ENCODE measurements at places on chromosomes 12 and 14. TPM values are rescaled to one million over a fixed set of nuclear protein-coding genes. Genes with fewer than 3 reads are reported as not detected.

RTN1 gene
- total RNA-seq: 1.1 TPM

GRCh38 chr12:132621657-132622435 is 3.3 kb downstream of the P2RX2 start:
- no peak for DNase-seq

DNA sequence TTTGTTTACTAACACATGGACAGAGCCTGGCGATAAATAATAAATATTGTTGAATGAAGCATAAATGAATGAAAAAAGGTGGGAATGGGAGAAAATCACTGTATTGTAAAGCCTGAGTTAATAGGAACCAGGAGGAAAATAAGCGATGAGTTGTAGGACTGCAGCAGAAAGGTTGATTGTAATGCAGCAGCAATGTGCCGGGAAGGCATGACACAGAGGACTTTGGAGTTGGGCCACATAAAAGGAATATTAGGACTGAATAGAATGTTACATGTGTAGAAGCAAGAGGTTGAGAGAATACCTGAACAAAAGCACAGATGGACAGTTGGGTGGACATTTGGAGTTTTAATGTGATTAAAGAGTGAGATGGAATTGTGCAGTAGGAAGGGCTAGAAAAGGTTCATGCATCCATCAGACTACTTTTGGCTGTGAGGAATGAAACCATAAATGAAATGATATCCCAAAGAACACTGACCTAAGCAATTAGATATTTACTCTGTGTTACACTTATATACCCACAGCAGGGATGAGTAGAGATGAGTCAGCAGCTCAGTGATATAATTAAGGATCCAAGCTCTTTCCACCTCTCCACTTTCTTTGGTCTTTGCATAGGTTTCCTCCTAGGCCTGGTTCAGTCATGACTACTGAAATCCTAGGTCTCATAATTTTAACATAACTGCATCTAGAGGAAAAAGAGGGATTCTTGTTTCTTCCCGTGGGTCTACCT is 55.4 kb downstream of the CCER1 start:
- DNase-seq: no peak

DNA sequence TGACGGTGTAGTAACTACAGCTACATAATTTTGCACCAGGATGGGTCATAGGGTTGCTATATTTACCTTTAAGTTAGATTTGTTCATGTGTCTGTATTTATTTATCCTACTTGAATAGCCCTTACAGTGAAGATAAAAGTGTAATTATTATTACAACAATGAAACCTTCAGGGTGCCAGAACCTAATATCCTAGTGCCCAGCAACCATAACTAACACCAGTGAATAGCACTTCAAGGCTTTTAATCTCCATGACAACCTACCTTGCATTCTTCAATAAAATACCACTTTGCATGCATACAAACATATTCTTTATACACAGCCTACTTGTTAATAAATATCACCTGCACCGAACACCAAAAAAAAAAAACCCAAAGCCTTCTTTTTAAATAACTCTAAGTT is 58.7 kb upstream of the G2E3 start:
- DNase-seq: no peak

GRCh38 chr14:29390081-29390832 is 537.4 kb downstream of the PRKD1 start:
- DNase-seq: no peak

- no peak for DNase-seq
Observed at GRCh38 chr12:31300341-31300740, 25.6 kb downstream of the SINHCAF start.

GRCh38 chr12:119710965-119711551 is 43.1 kb downstream of the PRKAB1 start:
- no peak for DNase-seq

DNA sequence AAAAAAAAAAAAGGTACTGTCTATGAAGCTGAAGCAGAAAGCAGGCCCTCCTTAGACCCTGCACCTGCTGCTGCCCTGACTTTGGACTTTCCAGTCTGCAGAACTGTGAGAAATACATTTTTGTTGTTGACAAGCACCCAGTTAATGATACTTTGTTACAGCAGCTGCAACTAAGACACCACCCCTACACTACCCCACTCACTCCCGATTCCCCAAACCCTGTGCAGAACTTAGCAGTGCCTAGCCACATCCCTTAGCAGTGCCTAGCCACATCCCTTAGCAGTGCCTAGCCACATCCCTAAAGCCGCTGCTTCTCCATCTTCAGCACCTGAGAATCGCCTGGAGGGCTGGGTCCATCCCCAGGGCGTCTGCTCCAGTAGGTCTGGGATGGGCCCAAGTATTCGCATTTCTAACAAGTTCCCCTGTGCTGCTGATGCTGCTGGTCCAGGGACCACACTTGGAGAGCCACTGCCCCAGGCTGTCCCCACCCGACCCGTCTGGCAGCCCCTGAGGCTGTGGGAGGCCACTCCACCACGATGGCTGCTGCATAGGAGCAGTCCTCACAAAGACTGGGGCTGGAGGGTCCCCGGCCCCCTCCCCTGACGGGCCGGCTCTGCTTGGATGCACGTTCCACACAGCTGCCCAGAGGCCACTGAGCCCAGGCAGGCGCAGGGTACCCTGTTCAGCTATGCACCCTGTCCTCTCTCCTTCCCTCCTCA is 10.8 kb upstream of the PPP1R13B start:
- no peak for DNase-seq

GRCh38 chr12:113413488-113413939 is 8.7 kb upstream of the SDSL start:
- DNase-seq: peak; percentile 56

GRCh38 chr12:25590011-25590721 is 37.1 kb upstream of the LMNTD1 start:
- DNase-seq: no peak

- DNase-seq: no peak
Observed at GRCh38 chr12:57133013-57133569, 4.8 kb downstream of the LRP1 start.

DNA sequence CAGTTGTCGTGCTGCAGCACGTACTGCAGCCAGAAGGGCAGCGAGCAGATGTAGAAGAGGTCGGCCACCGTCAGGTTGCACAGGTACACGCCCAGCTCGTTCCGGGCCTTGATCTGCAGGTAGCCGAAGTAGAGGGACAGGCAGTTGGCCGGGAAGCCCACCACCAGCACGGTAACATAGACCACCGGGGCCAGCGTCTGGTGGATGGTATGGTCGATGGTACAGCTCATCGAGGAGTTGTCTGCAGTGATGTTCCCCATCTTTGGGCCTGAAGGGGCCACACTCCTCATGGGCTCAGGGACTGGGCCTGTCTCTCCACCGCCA is 9.8 kb downstream of the GPR68 start:
- DNase-seq: no peak

PIWIL1 gene
- total RNA-seq: not detected

DNA sequence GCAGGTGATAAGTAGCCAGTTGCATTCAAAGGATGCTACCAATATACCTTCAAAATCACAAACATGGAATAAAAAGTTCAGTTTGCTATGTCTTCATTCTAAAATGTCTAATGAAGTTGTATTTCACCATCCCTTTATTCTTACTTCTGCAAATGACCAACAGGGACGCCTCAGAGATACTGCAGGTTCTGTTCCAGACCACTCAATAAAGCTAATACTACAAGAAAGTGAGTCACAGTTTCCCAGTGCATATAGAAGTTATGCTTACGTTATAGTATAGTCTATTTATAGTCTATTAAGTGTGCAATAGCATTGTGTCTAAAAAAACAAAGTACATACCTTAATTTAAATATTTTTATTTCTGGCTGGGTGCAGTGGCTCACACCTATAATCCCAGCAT is 29.3 kb upstream of the EIF5 start:
- no peak for DNase-seq
